Retina (tissue), 1 donor: ENCODE measurements at places on chromosomes 5 and 9.

DNA sequence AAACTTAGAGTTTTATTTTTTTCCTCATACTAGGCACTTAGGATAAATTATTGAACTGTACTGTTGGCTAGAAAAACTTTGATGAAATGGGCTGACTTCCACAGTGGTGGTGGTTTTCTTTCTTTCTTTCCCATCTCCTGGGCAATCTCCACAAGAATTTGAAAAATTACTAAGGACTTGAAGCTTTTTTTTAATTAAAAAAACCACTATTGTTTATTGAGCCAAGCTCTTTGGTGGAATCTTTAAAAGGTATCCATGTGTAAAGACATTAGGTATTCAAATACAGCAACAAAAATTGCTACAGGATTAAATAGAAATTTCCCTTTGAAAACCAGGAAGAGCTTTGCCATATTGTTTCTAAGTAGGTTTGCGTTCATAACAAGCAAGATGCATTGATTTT, 14.1 kb downstream of the MARCHF6 start:
- DNase-seq: no peak

- peak; percentile 51 for DNase-seq
Measured at GRCh38 chr9:129979071-129979745, 63.8 kb downstream of the FNBP1 start.

DNA sequence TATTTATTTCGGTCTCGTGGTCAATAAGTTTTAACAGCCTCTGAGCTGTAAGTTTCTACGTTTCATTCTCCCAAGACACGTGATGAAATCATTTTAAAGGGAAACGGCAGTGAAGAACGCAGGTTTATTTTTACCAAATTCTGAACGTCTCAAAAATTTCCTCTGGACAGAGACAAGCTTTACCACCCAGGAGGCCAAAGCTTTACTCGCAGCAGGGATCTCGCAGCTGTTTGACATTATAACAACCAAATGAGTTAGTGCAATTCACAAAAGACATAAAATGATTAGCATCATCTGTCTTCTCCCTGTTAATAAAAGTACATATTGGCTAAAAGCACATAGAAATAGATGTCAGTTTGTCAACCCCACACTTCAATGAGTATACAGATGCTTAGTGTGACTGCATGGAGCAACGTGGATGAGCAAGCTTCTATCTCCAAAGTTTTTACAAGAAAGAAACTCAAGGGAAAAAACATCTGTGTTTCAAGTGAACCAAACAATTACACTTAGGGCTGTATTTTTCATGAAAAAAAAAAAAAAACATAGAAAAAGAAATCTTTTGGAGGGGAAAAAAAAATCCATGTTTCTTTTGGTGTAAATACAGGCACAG, 2.5 kb downstream of the SEMA5A start:
- DNase-seq: peak; percentile 23

DNA sequence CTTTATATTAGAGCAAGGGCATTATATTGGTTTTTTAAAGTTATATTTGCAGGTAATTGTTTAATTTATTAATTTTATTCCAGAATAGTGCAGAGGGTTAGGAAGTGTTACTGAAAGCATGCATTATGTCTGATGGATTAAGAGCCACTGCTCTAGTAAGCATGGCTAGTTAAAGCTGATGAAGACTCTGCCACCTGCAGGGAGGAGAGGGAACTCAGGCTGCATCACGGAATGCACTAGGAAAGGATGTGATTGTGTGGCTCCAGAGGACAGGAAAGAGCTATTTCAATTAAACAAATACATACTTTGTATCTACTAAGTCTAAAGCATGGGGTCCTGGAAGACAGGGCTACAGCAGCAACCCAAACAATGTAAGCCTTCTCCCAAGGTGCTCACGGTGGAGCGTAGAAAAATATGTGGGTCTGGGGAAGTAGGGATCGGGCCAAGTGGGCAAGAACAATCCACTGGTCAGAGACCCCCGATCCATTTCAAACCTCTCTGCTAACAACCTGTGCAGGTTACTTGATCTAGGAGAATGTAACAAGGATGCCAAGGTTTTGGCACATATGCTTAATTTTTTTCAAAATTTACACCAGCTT, 15.3 kb upstream of the GRXCR2 start:
- peak; percentile 26 for DNase-seq

DNA sequence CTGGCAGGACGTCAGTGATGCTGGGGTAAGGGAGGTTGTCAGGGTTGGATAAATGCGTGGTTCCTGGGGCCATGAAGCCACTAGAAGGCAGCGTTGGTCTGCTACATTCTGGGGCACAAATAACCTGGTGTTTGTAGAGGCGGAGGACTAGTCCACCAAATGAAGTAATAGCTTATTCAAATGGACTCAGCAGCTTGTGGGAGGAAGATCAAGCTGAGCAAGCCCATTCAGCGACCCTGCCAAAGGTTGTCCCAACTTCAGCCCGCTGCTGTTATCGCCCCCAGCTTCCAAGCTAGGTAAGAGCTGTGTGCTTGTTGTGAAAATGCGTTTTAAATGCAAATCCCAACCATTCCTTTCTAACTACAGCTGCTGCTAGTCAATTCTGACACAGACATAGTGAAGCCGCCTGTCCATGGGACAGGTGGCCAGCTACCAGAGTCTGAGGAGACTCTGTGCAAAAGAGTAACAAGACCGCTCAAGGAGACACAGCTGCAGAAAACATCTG, 7.6 kb upstream of the FAM240B start:
- DNase-seq: peak; percentile 32

DNA sequence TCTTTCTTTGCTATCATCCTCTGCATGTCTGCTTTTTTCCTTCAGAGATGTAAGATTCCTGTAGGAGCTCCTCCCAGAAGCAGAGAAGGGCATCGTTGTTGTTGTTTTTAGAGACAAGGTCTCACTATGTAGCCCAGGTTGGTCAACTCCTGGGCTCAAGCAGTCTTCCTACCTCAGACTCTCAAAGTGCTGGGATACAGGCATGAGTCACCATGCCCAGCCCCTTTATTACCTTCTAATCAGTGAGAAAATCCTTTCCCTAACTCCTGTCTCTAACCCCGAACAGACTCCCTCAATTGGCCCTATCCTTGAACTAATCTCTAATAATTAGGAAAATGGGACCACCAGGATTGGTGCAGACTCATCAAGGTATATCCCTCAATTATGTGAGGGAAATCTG, 64.4 kb downstream of the GALNT10 start:
- DNase-seq: no peak

GRCh38 chr5:105504-106070, 13.6 kb downstream of the PLEKHG4B start:
- DNase-seq: peak; percentile 52

DNA sequence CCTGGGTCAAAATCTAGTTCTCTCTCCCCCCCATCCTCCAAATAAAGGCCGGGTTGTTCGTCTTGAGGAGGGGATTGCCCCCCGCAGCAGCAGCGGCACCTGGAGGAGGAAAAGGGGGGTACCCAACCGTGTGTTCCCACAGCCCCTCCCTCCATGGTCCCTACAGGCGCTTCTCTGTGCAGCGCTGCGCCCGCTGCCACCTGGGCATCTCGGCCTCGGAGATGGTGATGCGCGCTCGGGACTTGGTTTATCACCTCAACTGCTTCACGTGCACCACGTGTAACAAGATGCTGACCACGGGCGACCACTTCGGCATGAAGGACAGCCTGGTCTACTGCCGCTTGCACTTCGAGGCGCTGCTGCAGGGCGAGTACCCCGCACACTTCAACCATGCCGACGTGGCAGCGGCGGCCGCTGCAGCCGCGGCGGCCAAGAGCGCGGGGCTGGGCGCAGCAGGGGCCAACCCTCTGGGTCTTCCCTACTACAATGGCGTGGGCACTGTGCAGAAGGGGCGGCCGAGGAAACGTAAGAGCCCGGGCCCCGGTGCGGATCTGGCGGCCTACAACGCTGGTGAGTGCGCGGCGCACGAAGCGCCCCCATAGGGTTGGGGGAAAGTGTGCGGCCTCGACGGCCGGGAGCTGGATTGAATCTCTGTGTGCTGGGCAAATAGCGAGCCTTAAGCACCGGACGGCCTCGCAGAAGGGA, 3.5 kb downstream of the LHX2 start:
- DNase-seq: peak; percentile 83

- no peak for DNase-seq
Measured at GRCh38 chr5:181235689-181236366, 7.9 kb downstream of the RACK1 start.

DNA sequence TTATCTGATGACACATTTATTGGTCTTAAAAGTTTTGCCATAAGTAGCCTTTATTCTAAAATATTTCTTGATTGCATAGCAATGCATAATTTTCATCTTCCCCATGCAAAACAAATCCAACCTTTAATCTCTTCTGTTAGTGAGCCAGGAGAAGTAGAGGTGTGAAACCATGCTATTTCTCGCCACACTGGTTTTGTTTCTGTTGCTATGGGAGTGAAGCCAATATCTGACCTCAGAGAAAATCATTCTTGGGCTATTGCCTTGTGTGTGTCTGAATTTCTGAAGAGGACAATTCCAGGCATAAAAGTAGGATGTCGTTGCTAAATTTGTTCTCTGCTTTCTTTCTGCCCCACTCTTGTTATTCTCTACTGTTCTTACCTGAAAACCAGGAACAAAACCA, 183.6 kb downstream of the PTTG1 start:
- DNase-seq: no peak

DNA sequence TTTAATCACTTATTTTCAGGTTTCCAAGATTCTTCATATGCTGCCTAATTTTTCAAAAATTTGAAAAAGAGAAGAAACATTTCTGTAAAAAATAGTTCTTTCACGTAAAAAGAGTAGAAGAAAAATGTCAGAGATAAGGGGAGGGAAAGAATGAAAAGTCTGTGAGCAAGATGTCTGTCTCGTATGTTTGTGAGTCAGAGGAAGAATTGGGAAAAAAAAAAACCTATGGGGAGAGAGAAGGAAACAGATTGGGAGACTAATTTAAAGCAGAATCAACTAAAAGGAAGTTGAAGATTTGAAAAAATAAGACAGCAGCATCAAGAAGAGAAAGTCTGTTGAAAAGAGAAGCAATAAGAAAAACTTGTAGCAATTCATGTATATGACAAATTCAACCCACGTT, 456.3 kb downstream of the HINT1 start:
- no peak for DNase-seq

- no peak for DNase-seq
Measured at GRCh38 chr9:133170716-133171115, 7.0 kb upstream of the GBGT1 start.

- DNase-seq: no peak
Measured at GRCh38 chr5:132389585-132390286, 20.2 kb downstream of the SLC22A5 start.

DNA sequence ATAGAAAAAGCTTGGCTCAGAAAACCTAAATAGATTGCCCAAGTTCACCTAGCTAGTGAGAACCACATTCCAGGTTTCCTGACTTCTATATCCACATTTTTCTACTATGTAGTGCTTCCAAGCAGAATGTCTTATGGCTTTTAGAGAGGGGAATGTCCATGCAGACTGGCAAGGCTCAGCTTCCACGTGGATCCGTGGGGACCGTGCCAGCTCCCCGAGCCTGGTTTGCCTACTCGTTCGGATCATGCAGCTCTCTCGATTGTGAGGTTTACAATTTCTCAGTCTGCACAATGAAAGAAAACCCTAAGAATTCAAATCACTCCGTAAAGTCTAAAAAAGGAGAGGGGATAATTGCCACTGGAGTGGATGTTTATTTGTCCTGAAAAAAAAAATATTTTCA, 256.5 kb upstream of the NR4A3 start:
- no peak for DNase-seq

- DNase-seq: no peak
Measured at GRCh38 chr5:121285801-121286521, 565.7 kb upstream of the FTMT start.

GRCh38 chr9:3836011-3836410, 310.2 kb upstream of the RFX3 start:
- no peak for DNase-seq

- DNase-seq: no peak
Measured at GRCh38 chr5:13472842-13473241, 471.6 kb downstream of the DNAH5 start.

DNA sequence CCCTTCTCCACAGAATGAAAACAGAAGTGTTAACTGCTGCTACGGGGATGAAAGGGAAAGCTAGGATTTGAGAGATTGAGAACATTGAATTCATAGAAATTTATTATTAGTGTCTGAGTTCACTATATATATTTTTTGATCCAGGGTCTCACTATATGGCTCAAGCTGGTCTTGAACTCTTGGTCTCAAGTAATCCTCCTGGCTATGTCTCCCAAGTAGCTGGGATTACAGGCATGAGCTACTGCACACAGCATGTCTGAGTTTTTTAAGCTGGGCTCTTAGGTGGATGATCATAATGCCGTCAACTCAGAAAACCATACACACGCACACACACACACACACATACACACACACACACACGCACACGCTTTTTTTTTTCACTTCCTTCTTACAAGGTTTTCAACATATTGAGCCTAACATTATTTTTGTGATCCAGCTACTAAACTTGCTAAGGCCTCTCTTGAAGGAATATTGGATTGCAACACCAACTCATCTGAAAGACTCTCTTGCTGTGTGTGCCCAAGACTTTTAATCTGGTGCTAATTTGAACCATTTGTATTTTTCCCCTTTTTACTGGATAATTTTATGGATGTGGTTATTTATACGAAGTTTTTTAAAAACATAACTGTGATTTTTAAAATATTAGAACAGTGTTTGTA, 1045.4 kb downstream of the DTWD2 start:
- no peak for DNase-seq

GRCh38 chr5:109003928-109004327, 256.2 kb downstream of the FER start:
- DNase-seq: no peak

DNA sequence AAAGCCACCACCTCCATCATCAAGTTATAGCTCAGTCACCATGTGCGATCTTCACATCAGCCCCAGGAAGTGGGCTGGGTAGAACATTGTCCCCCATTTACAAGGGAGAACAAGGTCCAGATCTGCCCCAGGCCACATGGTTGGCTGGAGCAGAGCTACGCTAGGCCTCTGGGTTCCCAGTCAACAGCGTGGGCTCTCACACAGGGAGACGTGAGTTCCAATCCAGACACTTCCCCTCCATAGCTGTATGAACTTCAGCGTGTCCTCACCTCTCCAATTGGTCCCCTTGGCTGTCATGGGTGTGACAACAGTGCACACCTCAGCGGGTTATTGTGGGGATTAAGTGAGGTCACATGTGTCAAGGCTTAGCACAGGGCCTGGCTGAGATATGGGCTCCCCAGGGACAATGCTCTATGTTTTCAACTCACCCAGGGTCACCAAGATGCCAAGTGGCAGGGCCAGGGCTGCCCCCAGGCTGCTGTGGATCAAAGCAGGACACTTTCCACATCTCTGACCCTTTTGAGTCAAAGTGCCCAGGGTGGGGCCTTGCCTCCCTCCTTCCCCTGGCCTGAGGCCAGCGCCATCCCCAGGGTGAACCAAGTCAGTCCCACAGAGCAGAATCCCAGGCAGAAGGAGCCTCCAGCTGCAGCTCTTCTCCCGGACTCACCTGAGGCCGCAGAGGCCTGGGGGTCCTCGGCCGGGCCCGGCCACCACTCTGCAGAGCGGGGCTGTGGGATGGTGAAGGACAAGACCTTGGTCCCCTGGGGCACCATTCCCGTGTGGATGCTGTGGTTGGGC, 19.8 kb downstream of the AKNA start:
- no peak for DNase-seq

DNA sequence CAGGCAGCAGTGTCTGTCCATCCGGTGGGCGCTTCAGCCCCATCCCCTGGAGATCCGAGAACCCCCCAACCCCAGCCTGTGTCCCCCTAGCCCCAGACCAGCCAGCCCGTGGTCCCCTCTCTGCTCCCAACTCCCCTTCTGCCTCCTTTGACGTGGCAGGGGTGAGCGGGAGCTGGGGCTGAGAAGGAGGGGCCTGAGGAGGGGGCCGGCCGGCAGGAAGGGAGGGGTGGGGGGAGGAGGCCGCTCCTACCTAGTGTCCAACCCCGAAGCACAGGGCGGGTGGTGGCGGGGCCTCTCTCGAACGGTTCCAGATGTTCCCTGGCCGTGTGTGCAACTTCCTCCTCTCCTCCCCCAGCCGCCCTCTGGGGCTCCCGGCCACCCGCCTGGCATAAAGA, 31.0 kb downstream of the GOLGA2 start:
- DNase-seq: no peak
